ENCODE measurements at places on chromosomes 5 and 9.

GRCh38 chr9:112970939-112971338 is 41.1 kb downstream of the ZNF883 start:
- DNase-seq: no peak

DNA sequence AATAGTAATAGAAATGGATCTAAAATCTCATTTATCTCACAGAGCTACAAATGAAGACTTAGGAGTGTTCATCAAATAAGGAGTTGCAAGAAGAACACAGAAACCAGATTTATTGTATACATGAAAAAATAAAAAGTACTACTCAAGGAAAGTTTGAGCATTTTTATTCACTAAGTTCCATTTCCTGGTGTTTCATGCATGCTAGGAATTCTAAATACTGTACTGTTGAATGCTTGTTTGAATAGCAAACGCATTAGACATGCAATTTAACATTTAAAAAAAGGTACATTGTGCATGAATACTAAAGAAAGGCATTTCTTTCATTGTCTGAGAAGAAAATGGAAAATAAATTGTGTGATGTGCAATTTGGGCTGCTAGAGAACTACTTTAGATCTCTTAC is 52.1 kb downstream of the C6 start:
- DNase-seq: no peak

DNA sequence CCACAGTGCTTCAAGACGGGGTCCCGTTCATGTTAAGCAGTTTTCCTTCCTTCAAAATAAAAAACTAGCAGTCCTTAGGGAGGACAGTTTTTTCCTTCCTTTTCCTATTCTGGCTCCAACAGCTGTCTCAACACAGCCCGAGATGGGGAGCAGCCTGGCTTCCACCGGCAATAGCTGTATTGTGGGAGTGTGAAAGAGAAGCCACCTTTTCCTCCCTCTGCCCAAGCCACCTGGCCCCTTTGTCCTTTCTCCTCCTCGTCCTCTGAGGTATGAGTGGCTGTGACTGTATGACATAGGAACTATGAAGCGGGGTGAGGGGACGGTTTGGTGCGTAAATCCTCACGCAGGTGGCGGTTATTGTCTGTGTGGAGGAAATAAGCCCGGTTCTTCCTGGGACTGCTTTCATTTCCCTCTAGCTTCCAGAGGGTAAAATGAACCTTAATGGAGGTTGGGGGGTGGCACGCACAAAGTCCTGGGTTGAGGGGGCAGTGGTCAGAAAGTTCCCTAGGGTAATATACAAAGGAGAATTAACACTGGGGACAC is 292.0 kb upstream of the DMRT1 start:
- DNase-seq: no peak

- no peak for DNase-seq
Measured at GRCh38 chr5:156295431-156295830, 31.5 kb upstream of the SGCD start.

- DNase-seq: no peak
Measured at GRCh38 chr5:72453246-72453775, 53.9 kb downstream of the ZNF366 start.

DNA sequence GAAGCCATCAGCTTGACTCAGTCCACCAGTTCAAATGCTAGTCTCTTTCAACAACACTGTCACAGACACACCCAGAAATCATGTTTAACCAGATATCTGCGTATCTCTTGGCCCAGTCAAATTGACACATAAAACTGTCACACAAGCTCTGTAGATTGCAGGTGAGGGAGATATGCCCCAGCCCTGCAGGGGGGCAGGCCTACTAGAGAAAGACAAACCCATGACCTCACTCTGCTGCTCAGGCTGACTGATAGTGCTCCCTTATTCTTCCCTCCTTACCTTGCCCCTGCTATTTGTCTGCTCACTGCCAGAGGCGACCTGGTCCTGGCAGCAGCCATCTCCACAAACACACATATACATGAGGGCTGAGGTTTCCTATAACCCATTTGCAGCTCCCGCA is 351.3 kb downstream of the DRD1 start:
- DNase-seq: no peak

- DNase-seq: no peak
Measured at GRCh38 chr5:97529354-97529985, 346.4 kb upstream of the RIOK2 start.

- DNase-seq: peak; percentile 73
Measured at GRCh38 chr9:112112519-112112918, 62.6 kb downstream of the SUSD1 start.

GRCh38 chr5:131818001-131818724 is 21.3 kb upstream of the FNIP1 start:
- DNase-seq: no peak

- no peak for DNase-seq
Measured at GRCh38 chr5:29720954-29721353, 1472.5 kb upstream of the CDH6 start.
